ENCODE measurements at places on chromosomes 4 and X.

- no peak for DNase-seq
Observed at GRCh38 chrX:154021131-154021611, 1.5 kb upstream of the IRAK1 start.

- no peak for DNase-seq
Observed at GRCh38 chrX:135688137-135688536, 25.3 kb upstream of the CT45A1 start.

DNA sequence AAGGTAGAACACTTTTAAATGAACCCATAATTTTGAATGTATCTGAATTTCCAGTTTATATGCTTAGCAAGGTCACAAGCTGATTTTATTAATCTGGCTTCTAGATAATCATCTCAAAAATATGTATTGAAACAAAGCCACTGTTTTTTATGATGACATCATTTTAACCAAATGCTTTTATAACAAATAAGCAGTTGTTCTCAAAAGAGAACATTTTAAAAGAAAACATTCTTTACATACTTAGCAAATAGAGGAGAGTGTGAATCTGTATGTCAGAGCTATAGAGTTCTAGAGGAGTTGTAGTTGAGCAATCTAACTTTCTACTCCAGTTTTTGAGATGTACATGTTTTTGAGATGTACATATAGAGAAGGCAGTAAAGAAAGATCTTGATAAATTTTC lies 42.5 kb downstream of the LAMP2 start:
- DNase-seq: no peak

DNA sequence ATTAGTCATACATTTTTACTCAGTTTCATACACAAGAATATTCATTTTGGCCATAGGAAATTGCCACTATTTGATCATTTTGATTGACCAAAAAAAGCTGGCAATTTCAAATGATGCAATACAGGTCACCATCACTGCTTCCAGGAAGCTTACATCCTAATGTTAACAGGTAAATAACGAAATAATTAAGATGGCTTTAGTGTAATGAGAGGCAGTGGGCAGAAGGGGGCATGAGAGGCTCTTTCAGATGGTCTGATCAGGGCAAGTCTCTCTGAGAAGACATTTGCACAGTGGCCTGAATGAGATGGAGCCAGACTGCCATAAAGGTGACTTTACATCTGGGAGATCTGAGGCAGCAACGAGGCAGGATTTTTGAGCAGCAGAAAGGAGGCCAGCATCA lies 170.7 kb downstream of the SLIT2 start:
- peak; percentile 9 for DNase-seq

- no peak for DNase-seq
Observed at GRCh38 chr4:15976456-15977447, 13.8 kb upstream of the FGFBP2 start.

DNA sequence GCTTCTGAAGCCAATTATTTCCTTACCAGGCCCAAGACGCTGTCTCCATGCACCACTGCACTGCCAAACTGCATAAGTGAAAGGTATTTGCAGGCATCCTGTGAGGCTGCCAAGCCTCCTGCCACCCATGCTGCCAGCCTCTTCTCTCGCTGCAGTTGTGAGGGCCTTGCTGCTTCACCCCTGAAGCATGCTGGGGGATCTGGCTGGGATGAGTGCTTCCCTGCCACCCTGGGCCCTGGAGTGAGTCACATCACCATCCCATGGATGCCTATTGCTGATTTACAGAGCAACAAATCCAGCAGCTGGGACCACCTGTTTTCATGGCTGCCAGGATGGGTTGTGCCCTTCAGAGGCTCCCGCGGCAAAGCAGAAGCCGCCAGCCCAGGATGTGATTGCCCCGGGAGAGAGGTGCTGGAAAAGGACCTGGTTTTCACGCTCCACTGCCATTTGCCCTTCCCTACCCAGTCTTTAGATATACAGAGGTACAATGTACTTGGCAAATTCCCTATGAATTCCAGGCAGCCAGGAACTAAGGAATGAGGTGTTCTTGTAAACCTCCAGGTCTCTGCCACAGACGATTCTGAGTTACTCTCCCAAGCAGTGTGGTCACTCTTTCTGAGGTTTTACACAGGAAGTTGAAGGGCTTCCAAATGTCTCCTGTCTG lies 41.5 kb upstream of the PTCHD1 start:
- DNase-seq: no peak

DNA sequence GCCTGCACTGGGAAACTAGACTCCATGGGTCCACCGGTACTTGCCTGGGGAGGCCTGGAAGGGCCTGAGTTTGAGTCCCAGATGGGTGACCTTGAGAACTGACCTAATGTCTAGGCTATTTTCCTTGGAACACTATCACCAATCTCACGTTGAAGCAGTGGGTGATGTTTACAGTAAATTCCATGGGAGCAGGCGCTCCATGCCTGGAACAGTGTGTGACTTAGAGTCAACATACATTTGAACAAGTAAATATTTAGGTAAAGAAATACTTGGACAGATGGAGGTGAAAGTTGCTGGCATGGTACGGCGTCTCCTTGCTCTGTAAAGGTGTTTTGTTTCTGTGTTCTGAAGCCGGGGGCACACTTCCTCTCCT lies 47.5 kb downstream of the TBC1D14 start:
- DNase-seq: no peak

- DNase-seq: no peak
Observed at GRCh38 chr4:95985051-95985450, 145.2 kb downstream of the PDHA2 start.

- no peak for DNase-seq
Observed at GRCh38 chr4:180598281-180598680, 1644.9 kb upstream of the TENM3 start.

GRCh38 chr4:142697320-142697719 lies 148.8 kb downstream of the INPP4B start:
- DNase-seq: no peak

DNA sequence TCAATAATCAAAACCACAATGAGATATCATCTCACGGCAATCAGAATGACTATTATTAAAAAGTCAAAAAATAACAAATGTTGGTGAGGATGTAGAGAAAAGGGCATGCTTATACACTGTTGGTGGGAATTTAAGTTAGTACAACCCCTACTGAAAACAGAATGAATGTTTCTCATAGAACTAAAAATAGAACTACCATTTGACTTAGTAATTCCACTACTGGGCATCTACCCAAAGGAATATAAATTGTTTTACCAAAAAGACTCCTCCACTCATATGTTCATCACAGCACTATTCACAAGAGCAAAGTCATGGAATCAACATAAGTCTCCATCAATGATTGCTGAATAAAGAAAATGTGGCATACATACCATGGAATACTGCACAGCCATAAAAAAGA lies 278.1 kb upstream of the ARSJ start:
- DNase-seq: no peak

GRCh38 chr4:105520819-105521790 lies 31.3 kb upstream of the ARHGEF38 start:
- no peak for DNase-seq

DNA sequence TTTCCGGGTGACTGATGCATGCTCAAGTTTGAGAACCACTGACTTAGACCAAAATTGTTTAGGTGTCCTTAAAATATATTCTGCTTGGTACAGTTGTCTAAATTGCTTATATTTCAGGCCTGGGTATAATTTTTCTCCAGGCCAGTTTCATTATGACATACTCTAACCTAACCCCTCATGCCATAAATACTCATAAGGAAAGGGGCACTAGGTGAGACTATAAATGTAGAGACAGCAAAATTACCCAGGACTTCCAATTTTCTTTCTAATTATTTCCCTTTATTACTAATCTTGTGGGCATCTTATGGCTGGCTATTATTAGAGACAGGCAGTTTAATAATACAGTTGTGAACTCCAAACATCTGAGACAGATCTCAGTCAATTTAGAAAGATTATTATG lies 150.2 kb downstream of the RRAGB start:
- no peak for DNase-seq

DNA sequence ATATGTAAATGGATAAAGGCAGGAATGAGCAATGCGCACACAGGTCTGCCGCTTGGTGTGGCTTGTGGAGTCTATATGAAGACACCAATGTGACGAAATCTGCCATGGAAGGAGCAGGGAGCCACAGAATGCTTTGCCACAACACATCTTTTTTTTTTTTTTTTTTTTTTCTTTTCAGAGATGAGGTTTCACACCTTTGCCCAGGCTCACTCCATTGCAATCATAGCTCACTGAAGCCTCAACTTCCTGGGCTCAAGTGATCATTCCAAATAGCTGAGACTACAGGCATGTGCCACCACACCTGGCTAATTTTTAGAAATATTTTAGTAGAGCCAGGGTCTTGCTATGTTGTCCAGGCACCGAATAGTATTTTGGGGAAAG lies 17.4 kb upstream of the SLC34A2 start:
- no peak for DNase-seq

- DNase-seq: no peak
Observed at GRCh38 chr4:106418444-106418843, 49.9 kb upstream of the GIMD1 start.

DNA sequence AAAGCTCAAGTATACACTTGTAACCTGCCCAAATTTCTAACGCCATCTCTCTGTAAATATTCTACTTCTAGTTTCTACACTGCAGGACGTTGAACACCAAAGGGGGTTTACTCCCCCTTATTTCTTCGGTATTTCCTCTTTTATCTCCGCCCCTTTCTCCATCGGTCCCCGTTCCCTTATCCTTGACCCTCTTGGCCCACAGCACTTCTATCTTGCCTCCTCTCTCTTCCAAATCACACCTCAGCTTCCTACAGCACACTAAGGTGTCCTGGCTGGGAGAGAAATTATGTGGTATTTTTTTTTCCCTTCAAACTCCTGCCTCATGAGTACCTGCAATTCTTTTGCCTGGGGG lies 715 bp downstream of the ZMAT1 start:
- DNase-seq: no peak

DNA sequence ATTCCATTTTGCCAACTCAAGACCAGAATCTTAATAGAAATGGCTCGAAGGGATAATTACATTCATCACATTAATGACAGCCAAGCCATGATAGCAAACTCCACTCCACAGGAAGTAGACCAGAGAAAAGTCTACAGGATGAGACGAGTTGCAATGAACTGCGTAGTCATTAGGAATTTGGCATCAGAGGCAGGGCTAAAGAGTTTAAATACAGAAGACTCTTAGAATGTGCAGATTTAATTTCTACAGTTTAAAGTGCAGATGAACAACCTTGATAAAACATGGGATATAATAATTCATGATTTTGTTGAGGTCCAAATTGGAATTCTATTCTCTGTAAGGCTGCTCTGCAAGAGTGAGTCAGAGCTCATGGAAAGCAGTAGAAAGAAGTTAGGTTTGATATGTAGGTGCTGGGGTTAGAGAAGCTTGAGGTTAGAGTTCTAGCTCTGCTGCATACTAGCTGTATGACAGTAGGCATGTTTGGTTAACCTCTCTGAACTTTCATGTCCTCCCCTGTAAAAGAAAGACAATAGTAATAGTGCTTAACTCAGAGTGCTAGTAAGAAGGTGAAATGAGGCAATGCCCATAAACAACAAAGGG lies 32.2 kb downstream of the LNX1 start:
- DNase-seq: no peak

GRCh38 chr4:140603286-140603685 lies 34.5 kb upstream of the UCP1 start:
- no peak for DNase-seq

- no peak for DNase-seq
Observed at GRCh38 chr4:153126137-153126536, 78.1 kb upstream of the TRIM2 start.

- DNase-seq: no peak
Observed at GRCh38 chrX:115582616-115583495, 21.9 kb downstream of the PLS3 start.
